Tongue (tissue), 3 donors: ENCODE measurements at places on chromosomes 2 and 18. TPM values are rescaled to one million over a fixed set of nuclear protein-coding genes. Genes with fewer than 3 reads are reported as not detected.

Gene STPG4
- not detected for total RNA-seq

GRCh38 chr2:99926986-99927385, 215.4 kb downstream of the AFF3 start:
- no peak for DNase-seq

Gene UGT1A3
- 0.51 TPM for total RNA-seq

Gene MAPK4
- total RNA-seq = 5.2 TPM

DNA sequence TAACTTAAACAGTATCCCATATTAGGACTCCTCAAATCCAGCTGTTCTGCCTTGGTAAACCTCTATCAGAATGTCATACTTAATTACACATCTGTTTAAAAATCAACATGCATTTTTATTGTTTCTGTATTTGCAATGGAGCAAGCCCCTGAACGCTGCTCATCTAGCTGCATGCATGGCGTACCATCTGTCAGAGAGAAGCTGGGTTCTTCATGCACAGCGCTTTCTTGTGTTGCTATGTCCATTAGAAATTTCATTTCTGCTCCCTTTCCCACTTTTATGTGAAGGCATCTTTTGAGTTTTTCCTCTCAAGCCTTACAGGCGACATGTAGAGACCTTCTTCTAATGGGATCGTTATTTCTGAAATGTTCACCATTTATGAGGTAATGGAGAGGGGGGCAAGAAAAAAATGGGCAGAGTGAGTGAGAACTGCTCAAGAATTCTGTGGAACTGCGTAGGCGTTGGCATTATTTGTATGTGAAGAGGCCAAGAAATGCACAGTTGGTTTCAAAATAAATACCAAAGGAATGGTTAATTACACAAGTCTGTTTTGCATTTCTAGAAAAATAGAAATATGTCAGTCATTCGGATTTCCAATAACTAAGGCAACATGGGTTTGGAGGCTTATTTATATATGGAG, 31.6 kb downstream of the INSIG2 start:
- no peak for DNase-seq

DNA sequence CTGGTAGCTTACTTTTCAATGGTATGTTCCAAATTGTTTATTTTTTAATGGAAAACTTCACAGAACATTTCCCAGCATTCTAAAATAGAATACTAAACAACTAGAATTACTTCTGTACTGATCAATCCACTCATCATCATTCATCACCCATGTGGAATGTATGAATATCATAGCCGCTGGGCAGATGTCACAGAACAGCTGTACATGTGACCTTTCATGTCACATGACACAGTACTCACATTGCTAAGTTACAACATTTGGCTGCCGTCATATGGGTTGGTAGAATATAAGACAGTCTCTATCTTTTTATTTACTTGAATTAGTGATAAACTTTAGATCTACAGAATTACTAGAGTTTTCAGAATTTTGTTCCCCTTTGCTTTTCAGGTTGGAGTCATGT, 387.6 kb downstream of the ZEB2 start:
- DNase-seq = no peak

Gene PJVK
- total RNA-seq = 2.8 TPM

Gene CD28
- total RNA-seq = 2.4 TPM

DNA sequence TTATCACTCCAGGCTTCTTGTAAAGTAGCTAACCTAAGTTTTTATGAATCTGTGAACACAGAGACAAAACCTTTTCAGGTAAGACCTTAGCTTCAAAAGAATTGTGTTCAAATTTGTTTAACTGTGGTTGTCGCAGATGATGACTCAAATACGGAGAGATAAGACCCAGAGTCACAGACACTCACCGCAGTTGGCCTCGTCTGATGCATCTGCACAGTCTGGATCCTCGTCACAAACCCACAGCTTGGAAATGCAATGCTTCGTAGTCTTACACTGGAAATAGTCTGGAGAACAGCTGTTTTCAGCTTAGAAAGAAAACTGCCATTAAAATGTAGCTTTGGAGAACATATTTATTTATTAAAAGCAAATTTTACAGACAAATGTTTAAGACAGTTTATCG, 1662.1 kb upstream of the NXPH2 start:
- DNase-seq = peak; percentile 46

DNA sequence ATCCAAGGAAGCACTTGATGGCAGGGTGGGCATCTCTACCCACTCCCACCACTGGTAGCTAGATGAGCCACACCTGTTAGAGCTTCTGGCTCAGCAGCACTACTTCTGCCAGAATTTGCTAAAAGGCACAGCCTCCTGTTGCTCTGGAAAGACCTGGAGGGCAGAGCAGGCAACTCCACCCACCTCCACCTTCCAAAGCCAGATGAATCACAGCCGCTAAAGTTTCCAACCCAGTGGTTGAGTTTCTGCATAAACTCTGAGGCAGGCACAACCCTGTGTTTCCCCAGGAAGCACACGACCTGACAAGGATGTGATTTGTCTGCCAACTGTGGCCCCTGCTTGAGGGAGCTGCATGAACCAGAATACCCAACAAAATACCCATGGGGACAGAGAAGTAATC, 111.6 kb upstream of the GCFC2 start:
- DNase-seq = no peak

Gene INHBB
- 2.8 TPM for total RNA-seq

- no peak for DNase-seq
Observed at GRCh38 chr18:11497585-11497984, 111.8 kb upstream of the SLC35G4 start.

Gene LOXL3
- 11.2 TPM for total RNA-seq

DNA sequence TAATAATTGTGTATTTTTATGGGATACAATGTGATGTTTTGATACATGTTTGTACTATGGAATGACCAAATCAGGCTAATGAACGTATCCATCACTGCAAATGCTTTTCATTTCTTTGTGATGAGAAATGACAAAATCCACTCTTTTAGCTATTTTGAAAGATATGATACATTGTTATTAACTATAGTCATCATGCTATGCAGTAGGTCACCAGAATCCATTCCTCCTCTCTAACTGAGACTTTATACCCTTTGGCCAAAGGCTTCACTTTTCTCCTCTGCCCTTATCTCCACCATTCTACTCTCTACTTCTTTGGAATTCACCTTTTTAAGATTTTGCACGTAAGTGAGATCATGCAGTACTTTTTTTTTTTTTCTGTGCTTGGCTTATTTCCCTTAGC, 44.5 kb upstream of the TMEM17 start:
- no peak for DNase-seq

Gene RFX8
- total RNA-seq = 0.51 TPM

GRCh38 chr2:135052997-135053474, 944 bp downstream of the RAB3GAP1 start:
- no peak for DNase-seq
